ENCODE measurements at places on chromosomes 3 and 15.

- no peak for DNase-seq
Measured at GRCh38 chr15:62301993-62302675, 137.0 kb upstream of the C2CD4B start.

DNA sequence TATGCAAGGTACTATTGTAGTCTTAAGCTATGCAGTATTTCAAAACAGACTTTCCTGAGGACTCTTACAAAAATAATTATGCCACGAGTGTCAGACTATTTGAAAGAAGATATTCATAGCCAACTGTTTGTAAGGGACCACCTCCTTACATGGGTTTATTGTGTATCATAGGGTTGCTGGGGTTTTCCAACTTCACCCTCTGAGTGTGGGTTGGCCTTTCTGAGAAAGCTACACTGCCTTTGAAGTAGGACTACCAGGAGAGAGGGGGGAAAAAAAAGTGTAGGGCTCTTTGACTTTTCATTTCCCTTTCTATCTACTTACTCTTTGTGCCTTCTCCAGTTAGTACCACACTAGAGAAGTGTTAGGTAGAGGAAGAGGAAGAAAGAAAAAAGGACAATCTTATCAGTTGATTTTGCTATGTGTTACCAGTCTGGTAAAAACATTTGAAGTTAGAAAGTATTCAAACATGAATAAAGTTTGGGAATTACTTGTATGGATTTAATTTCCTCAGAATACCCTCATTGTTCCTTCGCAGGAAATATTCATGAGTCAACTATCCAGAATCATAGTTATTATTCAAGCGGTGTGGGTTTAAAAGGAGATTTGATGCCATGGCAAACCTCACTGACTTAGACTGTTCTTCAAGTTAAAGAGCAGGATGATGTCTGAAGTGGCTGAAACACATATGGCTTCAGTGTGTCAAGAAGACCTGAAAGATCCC is 329.3 kb upstream of the THBS1 start:
- no peak for DNase-seq

DNA sequence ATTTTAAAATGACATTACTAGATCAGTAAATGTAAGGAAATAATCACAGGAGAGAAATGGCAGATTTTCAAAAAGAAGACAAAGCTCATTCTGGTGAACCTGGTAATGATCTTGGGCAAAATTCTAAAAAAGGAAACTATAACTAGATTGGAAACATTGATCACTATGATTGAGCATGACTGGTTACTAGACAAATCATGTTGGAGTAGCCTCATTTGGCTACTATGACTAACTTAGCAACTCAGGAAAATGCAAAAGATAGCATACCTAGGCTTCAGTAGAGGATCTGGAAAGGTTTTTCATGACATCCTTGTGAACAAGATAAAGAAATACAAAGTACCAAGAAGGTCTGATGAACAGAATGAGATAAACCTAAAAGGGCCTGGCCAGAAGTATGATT is 7.6 kb upstream of the TMF1 start:
- no peak for DNase-seq

DNA sequence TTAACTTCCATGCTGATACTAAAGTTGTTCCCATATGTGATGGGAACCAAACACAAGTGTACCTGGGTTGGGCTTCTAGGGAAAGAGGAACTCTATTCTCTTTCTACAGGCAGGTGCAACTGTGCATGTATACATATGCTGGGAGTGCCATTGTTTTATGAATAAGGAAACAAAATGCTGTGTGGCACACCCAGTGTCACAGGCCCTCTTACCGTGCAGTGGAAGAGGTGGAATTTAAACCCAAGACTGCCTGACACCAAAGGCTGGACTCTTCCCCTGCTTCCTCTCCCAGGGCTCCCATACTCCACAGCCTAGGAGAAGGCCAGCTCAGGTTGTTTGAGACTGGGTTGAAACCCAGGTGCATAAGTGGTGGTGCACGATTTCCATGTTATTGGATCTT is 1.9 kb upstream of the FETUB start:
- DNase-seq = no peak

GRCh38 chr3:70000028-70000410 is 486 bp downstream of the SAMMSON start:
- DNase-seq = no peak

DNA sequence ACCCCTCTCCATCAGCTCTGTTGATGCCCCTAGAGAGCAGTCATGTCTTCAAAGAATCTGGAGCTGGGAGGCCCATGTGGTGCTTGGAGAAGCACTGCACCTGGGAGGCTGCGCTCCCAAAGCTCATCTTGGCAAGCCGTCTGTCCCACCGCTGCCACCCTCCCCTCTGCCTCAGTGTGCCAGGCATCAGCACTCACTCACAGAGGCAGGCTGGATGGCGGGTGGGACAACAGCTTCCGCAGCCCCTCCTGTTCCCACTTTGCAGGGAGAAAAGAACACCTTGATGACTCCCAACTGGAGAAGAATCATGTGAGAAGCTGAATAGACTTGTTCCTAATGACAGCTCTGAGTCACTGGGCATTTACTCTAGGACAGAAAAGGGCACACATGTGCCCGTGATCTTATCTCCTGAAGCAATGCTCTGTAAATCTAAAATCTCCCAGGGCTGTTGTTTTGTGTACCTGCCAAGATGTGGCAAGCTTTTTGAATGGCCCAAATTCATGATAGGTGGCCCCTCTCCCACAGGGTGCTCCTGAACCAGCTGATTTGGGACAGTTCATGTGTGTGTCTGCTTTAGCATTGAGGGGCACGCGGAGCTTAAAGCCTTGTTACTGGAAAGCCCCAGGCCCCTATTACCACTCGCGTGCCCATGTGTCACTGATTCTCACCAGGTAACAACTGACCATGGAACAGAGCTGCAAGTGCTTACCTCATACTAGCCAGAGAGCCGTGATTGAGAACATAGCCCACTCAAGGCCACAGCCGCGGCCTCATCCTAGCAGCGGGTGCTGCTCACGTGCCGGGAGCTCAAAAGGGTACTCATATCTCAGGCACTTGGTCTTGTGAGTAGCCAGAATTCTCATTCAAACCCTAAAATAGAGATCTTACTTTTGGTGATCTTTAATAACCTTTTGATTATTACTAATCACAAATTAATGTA is 104.4 kb downstream of the DNAJB8 start:
- DNase-seq = no peak

- no peak for DNase-seq
Measured at GRCh38 chr3:160780245-160780644, 24.2 kb downstream of the PPM1L start.

GRCh38 chr3:20482350-20482749 is 296.3 kb upstream of the SGO1 start:
- DNase-seq = no peak

- DNase-seq = no peak
Measured at GRCh38 chr3:14113965-14114635, 10.6 kb downstream of the CHCHD4 start.

GRCh38 chr3:126685493-126685892 is 18.5 kb upstream of the CHCHD6 start:
- no peak for DNase-seq

DNA sequence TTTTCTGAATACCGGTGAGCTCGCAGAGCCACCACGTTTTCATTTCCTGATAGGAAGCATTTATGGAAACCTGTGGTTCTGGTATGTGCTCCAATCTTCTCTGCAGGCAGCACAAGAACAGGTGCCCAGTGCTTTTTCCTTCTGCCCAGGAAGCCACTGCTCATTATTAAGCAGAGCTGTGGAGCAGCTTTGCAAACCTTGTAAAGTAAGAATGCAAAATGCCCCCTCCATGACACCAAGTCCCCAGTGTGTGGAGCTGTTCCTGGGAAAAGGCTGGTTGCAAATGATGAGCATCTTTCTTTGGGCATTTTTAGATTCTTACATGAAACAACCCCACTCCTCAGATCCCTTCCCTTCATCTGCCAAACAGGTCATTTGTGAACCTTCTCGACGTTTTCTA is 65.7 kb upstream of the MRPL3 start:
- no peak for DNase-seq
